ENCODE measurements at places on chromosomes 12 and 14.

DNA sequence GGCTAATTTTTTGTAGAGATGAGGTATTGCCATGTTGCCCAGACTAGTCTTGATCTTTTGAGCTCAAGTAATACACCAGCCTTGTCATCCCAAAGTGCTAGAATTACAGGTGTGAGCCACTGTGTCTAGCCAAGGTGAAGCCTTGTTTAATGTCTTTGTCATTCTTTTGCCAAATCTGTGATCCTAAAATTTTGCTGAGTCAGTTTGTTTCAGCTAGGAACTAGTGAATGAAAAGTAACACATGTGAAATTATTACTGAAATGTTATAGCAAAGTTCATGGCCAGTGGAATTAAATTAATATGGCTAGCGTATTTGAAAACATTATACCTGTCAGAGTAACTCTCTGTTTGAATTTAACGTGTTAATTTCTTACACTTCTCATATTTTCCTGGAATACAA lies 26.5 kb upstream of the EPS8 start:
- DNase-seq, result no peak

- no peak for DNase-seq
These were observed 287.1 kb upstream of the SRRM4 start for GRCh38 chr12:118694128-118694775.

DNA sequence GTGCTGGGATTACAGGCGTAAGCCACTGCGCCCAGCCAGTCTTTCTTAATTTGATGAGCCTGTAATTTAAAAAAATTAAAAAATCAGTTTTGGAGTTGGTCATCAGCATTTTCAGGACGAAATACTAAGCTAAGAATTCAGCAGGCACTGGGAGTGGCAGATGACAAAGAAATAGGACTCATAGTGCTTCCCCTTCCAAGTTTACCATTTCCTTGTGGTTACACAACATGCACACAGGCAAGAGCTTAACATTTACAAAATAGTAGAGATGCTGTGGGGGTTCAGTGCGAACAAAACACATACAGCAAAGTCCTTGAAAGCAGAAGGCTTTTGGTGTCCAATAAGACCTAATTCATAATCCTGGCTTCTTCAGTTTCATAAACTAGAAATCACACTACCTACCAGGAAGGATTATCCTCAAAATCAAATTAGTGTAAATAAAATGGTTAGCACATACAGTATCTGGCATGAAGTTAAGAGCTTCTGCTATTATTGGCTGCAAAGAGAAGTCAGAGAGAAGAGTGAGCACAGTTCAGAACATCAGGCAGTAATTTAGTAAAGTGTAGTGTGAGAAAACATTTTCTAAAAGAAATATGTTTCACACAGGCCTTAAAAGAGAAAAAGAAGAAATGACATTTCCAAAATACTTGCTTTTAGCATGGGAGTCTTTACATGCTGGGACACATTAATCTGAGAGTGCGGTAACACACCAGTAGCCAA lies 22.2 kb upstream of the KIF21A start:
- DNase-seq, result no peak

DNA sequence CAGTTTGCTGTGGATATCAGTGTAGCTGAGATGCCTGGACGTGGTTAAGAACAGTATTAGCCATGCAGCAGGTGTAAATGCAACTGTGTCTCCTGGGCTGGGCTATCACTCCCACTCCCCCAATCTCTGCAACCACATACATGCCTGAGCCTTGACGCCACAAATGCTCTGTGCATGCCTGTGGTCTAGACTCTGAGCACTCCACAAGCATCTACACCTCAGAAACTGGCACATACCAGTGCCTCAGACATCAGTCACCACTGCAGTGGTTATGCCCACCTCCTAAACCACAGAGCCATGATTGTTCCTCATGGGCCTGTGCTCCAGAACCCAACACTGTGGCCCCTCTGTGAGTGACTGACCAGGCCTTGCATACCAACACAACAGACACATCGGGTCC lies 226.8 kb upstream of the ALG10 start:
- no peak for DNase-seq

GRCh38 chr14:20681348-20682126 lies 2.8 kb upstream of the RNASE4 start:
- no peak for DNase-seq

DNA sequence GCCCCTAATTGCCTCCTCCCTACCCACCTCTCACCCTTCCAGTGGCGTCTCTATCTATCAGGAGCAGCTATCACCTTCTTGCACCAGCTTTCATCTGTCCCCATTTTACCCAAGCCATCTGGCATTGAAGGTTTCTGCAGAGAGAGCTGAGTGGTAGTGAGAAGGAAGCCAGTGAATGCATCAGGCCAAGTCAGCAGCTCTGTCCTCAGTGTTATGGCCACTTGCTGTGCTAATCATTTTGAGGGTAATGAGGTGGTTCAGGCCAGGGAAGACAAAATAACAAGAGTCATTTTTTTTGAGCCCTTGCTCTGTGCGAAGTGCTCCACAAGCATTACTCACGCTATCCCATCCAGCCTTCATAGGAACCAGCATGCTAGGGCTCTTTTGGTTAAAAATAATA lies 164.7 kb downstream of the SUDS3 start:
- DNase-seq, result no peak

DNA sequence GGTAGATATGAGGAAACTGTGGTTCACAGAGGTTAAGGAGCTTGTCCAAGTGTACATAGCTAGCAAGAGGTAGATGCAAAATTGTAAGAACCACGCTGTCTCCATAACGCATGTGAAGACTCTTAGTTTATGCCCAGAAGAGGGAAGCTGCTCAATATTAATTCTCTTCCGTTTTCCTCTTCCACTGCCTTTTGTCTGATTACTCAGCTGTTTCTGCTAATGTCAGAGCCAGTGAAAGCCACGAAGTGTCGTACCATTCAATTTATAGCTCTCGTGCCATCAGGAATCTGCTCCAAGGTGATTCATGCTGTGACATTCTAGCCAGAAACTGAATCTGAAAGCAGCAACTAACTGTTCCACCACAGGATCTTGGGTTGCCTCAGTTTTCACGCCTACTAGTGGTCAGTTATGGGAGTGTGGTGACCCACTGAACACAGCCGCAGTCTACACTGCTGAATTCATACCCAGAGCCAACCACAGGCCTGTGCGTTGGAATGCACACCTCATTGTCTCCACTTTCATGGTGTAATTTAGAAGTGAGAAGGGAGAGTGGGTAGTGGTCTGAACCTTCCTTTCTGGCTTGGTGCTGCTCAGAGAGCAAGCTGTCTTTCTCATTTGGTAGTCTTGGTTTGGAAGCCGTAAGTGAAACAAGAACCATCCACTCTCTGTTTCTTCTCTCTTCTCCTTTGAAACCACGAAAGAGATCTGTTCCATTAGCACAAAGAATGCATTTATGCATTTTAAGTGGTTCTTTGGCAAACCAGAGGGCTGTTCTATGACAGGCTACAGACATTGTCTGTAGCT lies 74.2 kb upstream of the NAP1L1 start:
- no peak for DNase-seq

DNA sequence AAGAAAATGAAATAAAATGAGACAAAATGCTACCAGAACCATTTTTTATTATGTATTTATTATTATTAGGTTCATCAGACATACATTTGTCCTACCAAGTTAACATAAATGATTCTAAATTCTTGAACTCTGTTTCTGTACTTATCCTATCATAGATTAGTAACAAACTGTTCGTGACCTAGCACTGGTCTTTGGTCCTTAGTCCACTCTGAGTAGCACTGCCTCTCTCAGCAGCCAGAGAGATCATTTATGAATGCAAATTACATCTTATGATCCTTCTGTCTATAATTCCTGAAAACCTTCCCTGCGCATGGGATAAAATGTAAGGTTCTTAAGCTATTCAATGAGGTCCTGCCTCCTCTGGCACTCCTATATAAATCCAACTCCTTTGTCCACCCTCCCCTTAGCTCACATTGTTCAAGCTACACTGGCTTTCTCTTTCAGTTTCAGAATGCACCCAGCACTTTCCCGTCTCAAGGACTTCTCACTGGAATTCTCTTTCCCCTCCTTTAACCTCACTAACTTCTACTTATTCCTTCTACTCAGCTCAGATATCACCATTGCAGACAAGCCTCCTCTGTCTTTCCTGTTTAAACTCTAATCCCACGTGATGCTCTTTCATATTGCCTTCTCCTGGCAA lies 17.1 kb downstream of the PDZRN4 start:
- no peak for DNase-seq

- no peak for DNase-seq
These were observed 238.3 kb upstream of the PWP1 start for GRCh38 chr12:107447336-107447735.

DNA sequence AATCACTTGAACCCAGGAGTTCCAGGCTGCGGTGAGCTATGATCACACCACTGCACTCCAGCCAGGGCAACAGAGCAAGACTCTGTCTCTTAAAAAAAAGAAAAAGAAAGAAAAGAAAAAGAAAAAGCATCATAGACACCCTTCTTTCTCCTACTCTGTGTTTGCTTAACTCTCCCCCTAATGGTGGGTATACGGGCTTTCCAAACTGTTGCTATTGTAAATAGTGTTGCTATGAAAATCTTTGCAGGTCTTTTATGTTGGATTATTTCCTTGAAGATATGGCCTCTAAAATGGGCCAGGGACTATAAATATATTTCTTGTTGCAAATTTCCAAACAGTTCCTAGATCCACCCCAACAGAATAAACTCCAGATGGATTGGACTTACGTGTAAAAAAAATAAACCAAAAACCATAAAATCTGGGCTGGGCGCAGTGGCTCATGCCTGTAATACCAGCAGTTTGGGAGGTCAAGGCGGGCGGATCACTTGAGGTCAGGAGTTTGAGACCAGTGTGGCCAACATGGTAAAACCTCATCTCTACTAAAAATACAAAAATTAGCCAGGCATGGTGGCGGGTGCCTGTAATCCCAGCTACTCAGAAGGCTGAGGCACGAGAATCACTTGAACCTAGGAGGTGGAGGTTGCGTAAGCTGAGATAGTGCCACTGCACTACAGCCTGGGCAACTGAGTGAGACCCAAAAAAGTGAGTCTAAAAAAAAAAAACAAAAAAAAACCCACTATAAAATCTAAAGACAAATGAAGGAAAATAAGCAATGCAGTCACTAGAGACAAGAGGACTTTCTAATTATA lies 25.9 kb downstream of the NFKBIA start:
- DNase-seq, result no peak

DNA sequence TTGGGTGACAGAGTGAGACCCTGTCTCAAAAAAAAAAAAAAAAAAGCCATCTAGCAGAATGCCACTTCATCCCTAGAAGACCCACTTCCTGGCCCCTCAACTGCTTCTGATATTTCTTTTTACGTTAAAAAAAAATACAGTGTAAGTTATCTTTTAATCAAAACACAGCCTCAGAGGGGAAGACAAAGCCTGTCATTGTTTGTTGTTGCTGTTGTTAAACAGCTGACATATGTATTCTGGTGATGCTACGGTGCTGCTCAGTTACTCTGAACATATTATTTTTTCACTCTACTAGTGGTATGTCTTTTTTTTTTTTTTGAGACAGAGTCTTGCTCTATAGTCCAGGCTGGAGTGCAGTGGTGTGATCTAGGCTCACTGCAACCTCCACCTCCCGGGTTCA lies 75.4 kb downstream of the PAPLN start:
- DNase-seq, result no peak

DNA sequence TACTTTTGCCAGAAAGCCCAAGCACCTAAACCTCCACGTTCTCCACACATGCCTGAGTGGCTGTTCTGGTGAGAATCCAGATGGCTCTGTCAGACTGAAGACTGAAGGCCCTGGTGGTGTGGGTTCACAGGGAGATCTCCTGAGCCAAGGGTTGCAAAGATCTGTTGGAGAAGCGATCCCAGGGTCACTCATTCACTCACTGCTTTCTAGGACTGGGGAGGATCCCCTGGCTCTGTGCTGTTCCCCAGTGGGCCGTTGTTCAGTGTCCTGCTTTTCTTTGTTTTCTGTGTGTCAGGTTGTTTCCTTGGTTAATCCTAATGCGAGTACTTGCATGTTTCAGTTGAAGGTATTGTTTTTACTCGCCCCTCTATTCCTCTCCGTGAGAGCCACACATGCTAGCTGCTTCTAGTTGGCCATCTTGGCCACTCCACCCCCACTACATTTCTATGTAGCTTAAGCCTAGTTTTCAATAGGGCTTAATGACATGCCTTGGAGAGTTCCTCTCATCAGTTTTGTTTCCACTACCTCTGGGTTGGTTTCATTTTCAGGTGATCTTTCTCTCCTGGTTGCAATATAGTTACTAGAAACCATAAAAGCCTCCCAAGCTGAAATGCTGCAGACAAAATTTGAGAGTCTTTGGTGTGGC lies 144.5 kb upstream of the SLC38A2 start:
- DNase-seq, result no peak

GRCh38 chr12:101018540-101018939 lies 191.5 kb downstream of the SLC5A8 start:
- no peak for DNase-seq

GRCh38 chr12:29277231-29277630 lies 103.7 kb downstream of the ERGIC2 start:
- DNase-seq, result no peak

DNA sequence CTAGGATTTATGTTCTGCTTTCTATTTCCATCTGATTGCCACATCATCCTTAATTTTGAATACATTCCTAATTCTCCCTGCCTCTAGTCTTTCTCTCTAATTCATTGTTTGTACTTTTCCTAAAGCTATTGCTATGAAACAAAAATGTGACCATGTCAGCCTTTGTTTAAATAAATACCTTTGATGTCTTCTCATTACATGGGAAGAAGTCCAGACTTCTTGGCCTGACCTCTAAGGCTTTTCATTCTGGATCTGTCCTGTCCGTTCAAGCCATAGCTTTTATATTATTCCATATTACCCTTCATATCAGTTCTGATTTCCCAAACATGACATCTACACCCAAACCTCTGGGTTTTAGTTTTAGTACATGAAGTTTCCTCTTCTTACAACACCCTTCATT lies 91.4 kb downstream of the CDK17 start:
- no peak for DNase-seq

- no peak for DNase-seq
These were observed 282.5 kb downstream of the PRKD1 start for GRCh38 chr14:29645117-29645516.

DNA sequence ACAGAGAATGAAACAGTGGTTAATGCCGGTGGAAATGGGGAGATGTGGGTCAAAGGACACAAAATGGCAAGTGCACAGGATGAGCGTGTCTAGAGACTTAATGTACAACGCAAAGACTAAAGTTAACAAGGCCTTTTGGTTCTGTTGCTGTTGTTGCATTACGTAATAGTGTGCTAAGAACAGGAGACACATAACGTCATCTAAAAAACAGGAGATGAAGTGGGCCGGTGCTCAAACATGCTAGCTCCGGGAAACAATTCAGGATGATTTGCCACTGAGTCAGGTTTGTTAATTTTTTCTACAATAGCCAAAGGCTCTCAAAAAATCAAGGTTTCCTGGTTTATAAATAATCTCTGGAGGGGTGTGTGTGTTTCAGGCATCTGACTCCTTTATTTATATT lies 55.5 kb downstream of the ETV6 start:
- DNase-seq, result no peak
